ENCODE measurements at places on chromosomes 16 and 17.

DNA sequence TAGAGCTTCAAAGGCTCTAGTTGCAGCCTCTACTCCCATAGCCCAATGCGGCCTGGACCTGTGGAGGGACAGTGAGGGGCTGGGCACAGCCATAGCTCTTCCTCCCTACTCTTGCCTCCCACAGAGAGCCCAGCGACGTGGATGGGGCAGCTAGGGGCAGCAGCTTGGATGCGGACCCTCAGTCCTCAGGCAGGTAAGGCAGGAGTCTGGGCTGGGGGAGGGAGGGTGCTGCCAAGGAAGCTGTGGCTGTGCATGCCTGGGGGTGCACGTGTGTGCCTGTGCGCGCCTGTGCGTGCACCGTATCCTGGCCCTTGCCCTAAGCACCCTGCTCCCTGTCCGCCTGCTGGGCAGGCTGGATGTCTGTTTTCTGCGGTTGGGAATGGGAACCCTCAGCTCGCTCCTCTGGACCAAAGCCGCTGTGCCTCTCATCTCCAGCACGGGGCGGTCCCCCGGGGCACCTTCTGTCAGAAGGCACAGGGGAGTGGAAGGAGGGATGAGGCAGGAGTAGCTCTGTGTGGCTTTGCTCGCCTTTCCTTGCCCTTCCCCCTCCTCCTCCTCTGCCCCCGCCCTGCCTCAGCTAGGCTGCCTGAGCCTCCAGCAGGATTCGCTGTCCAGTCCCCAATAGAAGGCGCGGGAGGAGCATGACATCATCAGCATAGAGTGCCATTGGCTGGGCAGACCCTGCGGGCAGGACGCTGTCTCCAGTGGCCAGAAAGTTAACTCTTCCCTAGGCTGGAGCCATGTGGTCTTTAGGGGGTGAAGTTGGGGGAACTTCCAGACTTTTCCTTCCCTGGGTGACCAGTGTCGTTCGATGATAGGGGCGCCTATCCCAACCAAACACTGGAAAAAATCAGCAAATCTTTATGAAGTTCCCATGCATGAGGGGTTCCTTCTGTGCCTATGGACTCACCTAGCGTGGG is 797 bp downstream of the PRCD start:
- peak; percentile 96 for DNase-seq

DNA sequence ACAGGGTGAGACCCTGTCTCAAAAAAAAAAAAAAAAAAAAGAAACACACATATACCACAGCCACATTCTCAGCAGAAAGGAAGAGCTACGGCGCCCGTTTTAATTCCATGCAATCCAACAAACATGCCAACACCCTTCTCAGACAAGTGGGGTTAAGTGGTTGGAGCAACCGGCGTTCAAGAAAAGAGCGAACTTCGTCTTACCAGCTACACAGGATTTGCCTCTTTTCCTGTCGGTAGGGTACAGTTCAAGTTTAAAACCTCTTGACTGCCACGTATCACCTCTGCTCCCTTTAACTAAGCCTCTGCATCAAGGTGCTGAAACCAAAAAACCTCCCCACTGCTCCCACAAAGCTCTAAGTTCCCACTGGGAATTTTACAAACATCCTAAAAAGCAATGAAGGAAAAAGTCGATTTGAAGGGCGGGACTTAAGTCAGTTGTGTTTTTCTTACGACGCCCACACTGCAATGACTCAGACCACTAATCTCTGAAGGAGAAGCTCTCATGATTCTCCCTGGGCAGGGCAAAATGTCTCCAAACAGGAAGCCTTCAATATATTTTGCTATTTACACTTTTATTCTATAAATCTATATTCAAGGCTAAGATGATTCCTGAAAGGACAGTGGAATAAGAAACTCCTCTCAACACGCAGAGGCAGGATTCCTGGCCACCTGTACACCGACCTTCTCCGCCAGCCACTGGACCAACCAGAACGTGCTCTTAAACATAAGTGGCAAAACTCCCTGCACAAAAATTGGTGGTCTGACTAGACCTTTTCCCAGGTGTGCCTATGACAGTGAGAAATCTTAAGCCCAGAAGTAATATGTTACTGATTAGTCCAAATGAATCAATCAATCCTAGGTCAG is 18.8 kb downstream of the SRP68 start:
- peak; percentile 75 for DNase-seq

GRCh38 chr16:66020642-66021041 is 345.8 kb upstream of the CDH5 start:
- DNase-seq = no peak

- DNase-seq = no peak
Measured at GRCh38 chr17:47204722-47205418, 4.3 kb upstream of the MYL4 start.

DNA sequence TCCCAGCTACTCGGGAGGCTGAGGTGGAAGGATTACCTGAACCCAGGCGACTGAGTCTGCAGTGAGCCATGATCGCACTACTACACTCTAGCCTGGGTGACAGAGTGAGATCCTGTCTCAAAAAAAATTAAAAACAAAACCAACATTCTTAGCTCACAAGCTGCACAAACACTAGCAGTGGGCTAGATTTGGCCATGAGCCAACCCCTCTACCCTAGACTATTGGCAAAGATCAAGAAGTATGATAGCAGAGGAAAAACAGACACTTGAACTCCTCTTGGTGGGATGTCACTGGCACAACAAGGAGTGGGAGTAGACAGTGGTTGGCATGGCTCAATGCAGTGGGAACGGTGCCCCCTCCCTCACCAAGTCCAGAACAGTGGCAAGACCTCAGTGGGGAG is 19.6 kb upstream of the RIPOR1 start:
- DNase-seq = no peak

- no peak for DNase-seq
Measured at GRCh38 chr17:32488604-32489180, 1.9 kb downstream of the CDK5R1 start.

DNA sequence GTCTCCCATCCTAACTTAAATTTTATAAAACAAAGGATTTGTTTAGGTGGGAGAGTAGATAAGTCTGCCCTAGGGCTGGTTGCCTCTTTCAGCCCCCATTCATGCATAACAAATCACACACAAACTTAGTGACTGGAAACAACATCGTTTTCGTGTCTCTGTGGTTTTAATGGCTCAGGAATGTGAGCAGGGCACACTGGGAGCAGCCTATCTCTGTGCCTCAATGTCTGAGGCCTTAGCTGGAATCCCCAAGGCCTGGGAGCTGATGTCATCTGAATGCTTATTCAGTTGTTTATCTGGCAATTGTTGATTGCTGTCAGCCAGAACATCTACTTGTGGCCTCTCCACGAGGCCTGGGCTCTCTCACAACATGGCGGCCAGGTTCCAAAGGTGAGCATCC is 101.9 kb upstream of the HSBP1 start:
- DNase-seq = no peak

GRCh38 chr16:54417384-54417783 is 130.8 kb upstream of the IRX3 start:
- DNase-seq = no peak

DNA sequence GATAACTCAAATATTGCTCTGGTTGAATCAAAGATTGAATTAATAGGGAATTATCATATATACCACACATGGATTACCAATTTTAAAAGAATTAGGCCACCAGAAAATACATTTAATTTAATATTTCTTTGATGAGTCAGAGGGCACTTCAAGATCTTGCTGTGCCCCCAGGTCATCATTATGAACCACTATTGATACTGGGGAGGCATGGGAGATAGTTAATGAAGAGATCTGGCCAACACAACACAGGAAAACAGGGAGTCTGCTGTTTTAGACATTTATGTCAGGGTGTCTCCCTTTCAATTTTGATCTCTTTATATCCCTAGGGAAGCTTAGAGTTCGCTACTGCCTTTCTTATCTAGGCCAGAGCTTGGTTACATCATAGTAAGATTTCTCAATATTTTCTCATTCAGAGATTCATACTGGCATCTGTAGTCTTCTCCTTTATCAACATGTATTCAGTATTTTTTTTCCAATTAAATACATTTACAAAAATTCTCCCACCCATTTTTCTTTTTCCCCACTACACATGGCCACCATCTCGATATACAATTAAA is 158.3 kb upstream of the ZFHX3 start:
- peak; percentile 42 for DNase-seq

DNA sequence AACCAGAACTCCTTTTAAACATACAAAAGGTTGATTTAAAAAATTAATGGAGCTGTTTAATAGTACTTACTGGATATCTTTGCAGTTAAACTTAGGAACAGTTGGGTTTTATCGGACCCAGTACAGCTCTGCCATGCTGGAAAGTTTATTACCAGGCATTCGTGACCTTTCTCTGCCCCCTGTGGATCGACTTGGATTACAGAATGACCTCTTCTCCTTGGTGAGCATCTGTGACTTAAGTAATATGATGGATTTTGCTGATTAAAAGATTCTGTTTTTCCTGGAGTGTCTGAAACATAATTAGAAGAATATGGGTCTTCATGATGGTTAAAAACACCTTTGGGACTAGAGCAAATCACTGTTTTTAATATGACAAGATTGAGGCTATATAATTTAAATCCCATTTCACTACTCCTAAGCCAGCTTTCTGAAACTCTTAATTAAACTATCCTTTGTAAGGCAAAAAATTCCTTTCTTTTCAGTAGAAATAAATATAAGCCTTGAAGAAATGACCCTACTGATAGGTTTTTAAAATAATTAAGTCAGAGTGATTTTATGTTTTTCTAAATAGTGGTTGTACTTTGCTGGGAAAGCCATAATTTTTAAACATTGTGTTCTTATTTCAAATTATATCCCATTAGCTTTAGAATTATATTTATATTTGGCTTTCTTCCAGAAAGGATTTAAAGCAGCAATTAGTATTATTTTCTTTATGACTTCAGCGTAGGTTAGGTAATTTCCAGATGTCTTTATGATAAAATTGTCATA is 45.7 kb upstream of the KPNB1 start:
- DNase-seq = no peak

DNA sequence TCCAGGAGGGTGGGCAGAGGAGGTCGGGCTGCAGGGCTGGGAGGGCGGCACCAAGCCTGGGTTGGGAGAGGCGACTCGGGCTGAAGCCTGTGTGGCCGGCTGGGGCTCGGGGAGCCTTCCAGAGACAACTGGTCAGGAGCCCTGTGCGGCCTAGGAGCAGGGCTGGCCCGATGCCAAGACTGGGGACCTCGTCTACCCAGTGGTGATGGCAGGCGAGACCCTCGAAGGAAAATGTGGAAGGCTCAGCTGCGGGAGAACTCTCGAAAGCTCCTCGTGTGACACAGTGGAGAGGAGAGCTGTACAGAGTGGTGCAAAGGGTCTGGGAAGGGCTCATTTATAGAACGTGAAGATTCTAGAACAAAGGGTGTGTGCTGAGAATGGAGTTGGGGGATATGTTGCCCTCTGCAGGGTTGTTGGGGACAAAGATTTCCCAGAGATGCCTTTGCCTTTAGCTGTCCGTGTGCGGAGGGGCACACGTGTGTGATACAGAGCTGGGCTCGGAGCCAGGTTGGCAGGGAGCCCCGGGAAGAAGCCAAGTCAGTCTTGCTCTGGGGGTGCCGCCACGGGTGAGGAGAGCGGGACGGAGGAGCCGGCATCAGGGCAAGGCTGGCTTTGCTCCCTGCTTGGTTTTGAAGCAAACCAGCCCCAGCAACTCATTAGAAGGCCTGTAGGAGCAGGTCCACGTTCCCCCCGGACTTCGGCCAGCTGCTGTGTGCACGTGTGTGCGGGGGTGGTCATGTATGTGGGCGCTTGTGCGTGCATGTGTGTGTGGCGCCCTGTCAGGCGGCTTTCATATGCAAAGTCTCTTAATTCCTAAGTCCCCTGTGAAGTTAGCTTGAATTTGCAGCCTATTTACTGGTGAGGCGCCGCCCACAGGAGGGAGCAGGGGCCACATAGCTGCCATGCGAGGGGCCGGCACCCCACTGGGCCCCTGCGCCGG is 132.4 kb upstream of the CHMP6 start:
- DNase-seq = peak; percentile 87

- DNase-seq = no peak
Measured at GRCh38 chr16:49696414-49697101, 159.4 kb downstream of the ZNF423 start.

DNA sequence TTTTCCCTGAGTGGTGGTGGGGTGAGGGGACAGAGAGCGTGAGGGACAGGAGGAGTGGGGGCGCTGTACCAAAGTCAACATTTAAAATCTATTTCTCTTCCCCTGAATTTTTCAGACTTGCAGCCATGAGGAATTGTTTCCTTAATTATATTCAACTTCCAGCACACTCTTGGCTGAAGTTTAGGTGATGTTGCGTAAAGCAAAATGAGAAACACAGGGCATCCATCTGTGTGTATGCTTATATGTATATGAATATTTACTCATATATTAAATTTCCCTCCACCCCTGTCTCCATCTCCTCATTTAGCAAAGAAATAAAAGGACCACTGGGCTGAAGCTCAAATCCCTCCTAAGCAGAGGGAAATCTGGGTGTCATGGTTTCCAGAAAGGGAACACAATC is 218.1 kb downstream of the XYLT1 start:
- no peak for DNase-seq

DNA sequence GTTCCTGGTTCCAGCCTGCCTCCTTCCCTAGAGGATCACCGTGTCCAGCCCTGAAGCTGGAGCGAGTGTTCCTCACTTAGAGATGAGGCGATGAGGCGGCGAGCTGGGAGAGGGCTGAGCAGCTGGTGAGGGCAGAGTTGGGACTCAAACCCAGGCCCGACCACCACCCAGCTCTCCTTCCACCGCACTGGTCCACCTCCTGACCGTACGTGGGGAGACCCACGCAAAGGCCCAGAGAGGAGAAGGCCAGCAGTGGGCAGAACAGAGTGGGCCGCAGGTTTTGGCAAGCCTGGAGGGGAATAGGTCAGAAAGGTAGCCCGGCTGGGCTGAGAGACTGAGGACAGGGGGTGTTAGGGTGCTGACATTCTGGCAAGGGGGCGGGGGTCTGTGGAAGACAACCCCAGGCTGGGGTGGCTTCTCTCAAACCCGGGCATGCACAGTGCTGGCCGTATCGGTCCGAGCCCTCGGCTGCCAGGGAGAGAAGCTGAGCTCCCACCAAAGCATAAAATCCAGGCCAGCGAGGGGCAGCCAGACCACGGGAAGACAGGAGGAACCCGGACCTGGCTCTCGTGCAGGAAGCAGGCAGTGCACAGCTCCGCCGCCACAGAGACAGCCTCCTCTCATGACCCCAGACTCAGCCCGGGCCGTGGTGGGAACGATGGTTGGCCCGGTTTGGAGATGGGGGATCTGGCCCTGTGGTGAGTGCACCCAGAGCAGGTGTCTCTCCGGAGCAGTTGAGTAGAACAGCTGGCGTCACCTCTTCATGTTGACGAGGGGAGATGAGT is 24.9 kb downstream of the MLYCD start:
- DNase-seq = no peak

DNA sequence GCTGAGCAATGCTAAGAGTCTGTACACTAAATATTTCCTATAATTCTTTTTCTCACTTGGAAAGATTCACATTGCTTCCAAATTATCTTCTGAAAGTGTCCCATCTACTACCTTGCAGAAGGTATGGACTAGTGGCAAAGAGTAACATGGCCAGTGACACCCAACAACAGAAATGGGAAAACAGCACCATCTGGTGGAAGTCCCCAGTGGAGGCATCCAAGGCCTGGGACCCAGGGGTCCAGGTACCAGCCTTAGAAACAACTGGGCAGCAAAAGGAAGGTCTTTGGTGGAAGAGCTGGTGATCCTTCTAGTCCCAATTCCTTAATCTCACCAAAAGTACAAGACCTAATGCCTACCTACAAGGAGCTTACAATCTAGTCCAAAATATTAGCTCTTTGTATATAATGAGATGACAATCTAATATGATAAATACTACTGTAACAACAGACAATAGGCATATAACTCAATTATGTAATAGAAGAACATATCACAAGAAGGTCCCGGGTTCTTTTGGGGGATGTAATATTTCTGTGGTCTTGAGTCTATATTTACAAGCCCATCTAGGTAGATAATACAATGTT is 55.3 kb downstream of the SKAP1 start:
- no peak for DNase-seq

- DNase-seq = no peak
Measured at GRCh38 chr16:26561303-26561702, 505.4 kb upstream of the C16orf82 start.

GRCh38 chr16:22664132-22664531 is 149.8 kb upstream of the HS3ST2 start:
- no peak for DNase-seq
